ENCODE measurements at places on chromosomes 6 and 20. TPM values are rescaled to one million over a fixed set of nuclear protein-coding genes. Genes with fewer than 3 reads are reported as not detected.

DNA sequence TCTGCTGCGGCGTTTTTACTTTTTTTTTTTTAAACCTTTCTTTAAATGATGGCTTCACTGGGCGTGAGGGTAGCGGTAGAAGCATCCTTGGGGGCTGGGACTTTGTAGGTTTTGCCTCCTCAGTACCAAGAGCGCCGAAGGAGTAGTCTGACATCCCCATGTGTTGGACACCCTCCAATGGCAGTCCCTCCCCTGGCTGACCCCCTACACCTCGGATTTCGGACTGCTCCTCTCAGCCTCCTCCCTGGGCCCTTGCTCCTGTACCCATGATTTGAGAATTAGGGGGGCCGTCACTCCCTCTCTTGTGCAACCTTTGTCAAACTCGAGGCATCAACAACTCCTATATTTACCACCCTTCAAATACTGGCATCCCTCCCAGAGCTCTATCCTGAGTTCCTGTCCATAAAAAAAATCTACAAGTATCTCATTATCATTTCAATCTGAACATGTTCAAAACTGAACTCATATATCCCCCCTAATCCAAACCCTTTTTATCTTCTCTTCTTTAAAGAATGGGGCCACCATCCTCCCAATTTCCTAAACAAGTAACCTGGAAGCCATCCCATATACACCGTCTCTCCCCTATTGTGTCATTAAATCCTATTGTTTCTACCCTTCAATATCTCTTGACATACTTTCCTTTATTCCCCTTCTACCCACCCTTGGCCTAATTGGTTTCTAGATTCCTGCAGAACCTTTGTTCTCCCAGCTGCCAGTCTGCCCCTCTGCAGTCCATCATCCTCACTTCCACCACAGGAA lies 1.2 kb upstream of the ARFGEF3 start:
- DNase-seq = peak; percentile 65

DNA sequence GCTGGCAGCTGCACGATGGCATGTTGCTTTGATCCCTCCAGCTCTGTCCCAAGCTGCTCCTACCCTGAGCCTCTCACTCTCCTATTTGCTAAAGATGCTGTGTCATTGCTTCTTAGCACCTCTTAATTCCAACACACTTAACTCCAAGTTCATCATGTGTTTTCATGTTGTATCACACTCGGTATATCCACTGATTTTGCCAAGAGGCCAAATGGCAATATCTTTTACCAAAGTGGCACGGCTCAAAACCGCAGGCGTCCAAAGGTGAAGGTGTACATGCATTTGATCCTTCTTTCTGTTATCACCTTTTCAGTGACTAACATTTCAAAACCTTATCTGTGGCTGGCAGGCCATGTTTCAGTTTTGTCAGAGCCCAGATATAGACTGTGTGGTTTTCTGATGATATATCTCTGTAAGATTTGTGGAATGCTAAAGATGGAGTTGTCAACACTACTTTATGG lies 217.0 kb downstream of the TBX18 start:
- no peak for DNase-seq

The CALHM6 gene
- 0.74 TPM for total RNA-seq

DNA sequence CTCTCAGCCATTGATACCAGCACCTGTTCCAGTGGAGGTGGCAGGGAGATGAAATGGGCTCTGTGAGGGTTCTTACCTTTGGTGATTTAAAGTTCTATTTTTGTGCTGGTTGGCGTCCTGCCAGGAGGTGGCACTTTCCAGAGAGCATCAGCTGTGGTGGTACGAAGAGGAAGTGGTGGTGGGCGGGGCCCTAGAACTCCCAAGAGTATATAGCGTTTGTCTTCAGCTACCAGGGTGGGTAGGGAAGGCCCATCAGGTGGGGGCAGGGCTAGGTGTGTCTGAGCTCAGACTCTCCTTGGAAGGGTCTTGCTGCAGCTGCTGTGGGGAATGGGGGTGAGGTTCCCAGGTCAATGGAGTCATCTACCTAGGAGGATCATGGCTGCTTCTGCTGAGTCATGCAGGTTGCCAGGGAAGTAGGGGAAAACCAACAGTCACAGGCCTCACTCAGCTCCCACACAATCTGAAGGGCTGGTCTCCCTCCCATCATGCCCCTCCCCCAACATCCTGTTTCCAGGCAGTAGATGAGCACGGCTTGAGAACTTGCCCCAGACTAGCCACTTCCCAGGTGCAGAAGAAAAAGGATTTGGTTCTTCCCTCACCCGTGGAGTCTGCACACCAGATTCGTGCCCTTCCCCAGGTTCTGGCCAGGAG lies 46.6 kb downstream of the MOXD1 start:
- DNase-seq = no peak

DNA sequence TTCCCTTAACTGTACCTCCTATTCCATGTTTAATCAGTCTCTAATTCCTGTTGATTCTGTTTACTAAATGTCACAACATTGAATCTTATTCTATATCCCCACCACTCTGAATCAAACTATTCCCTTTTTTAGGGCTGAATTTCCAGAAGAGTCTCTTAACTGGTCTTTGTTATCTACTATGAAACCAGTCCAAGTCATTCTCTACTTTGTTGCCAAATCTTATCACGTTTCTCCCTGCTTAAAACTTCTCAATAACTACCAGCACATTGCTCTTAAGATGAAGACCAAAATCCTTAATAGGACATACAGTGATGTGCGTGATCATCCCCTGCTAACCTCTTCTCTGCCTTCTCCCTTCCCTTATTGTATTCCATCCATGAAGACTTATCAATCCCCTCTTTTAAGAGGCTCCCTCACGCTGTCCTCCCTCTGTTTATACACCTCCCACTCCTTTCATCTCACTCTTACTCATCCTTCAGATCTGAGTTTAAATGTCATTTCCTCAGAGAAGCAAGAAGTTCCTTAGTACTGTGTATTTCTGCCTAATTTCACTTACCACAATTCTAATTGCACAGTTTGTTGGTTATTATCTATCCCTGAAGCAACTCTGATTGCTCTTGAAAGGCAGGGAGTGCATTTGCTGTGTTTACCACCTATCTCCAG lies 143.0 kb upstream of the AHI1 start:
- DNase-seq = no peak

DNA sequence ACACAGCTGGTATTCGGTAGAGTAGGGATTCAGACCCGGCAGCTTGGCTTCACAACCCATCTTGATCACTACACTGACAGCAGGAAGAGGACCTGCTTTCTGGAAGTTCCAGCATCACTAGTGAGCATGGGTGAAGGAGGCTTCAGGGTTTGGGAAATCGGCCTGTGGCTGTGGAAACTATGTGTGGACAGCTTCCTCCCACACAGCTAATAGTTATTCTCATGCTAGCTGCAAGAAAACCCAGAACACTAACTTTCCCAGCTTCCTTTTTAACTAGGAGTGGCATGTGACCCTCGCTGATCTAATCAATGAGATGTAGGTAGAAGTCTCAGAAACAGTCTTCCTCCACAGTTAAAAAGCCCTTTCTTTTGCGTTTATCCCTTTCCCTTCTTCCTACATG lies 36.3 kb upstream of the SIRPA start:
- no peak for DNase-seq

- DNase-seq = no peak
Observed at GRCh38 chr6:99589290-99589672, 17.4 kb upstream of the PRDM13 start.

DNA sequence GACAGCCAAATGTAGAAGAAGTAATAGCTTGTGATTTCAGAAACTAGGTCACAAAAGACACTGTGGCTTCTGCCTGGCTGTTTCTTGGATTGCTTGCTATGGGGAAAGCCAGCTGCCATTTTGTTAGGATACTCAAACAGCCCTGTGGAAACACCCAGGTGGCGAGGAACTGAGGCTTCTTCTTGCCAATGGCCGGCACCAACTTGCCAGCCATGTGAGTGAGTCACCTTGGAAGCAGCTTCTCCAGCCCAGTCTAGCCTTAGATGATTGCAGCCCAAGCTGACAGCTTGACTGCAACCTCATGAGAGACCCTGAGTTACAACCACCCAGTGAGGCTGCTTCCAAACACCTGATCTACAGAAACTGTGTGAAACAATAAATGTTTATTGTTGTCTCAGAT lies 11.9 kb upstream of the KIAA1755 start:
- DNase-seq = no peak

DNA sequence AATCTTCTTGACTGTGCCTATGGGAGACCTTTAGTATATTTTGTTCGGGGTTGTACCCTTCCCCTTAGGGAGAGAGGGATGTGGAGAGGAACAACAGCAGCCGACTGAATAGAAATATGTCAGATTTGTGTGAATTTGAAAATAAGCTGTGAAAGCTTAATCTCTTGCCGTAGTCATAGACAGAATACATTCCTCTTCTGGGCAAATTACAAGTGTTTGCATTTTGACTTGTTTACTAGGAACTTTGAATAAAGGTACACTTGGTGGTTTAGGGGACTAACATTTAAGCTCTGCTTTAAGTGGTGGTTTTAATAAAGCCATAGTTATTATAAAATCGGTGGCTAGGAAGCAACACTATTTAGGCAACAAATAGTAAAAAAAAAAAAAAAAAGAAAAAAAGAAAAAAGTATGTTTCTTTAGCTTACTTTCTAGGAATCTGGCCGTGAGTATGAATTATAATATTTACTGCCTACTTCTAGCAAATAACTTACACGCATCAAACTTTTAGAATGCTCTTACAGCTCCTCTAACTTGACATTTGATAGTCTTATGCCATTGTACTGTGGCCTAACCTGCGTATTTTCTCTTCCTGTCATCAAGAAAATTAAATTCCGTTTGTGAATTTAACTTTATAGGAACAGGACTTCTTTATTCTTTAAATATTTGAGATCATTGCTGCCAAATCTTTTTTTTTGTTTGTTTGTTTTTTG lies 65.1 kb downstream of the ZBTB2 start:
- no peak for DNase-seq

The GNAS-AS1 gene
- not detected for total RNA-seq

The PLTP gene
- 129 TPM for total RNA-seq

DNA sequence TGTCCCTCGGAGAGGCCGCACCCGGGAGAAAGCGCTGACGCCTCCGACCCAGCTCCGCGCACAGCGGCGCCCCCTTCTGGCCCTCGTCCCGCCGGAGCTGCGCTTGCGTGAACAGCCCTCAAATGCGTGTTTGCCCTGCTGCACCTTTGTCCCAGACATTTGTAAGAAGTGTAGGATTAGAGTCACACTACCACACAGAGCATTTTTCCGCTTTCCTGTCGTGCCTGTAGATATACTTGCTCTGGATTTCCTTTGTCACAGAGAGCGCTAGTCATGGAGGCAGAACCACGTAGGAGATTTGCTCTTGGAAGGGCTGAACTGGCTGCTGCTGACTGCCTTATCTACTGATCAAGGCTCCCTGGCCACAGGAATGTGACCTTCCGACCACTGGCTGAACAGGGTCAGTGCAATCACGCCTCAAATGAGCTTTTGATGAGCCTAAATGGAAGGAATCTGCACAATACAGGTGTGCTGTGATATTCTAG lies 62.3 kb downstream of the PAX1 start:
- no peak for DNase-seq

- DNase-seq = peak; percentile 2
Observed at GRCh38 chr6:36386495-36387439, 702 bp downstream of the ETV7 start.

GRCh38 chr6:3408665-3409064 lies 48.2 kb downstream of the SLC22A23 start:
- DNase-seq = no peak

The BEND3 gene
- total RNA-seq = 6.9 TPM

DNA sequence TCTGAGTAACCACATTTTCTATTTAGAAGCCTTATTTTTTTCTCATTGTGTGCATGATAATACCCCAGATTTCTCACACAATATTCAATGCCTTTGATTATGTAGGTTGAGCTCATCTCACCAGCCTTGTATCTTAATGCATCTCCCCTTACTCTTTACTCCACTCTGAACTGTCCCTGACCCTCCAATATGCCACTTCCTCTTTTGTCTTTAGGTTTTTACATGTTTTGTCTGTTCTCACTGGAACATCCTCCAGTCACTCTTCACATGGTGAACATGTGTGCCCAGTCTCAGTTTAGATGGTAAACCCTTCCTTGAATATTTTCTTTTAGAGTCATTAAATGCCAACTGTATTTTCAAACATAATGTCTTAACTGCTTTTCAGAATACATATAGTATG lies 392.9 kb upstream of the IMPG1 start:
- DNase-seq = no peak

The L3MBTL1 gene
- 3.0 TPM for total RNA-seq

The BHLHE23 gene
- not detected for total RNA-seq

The IYD gene
- total RNA-seq = not detected

DNA sequence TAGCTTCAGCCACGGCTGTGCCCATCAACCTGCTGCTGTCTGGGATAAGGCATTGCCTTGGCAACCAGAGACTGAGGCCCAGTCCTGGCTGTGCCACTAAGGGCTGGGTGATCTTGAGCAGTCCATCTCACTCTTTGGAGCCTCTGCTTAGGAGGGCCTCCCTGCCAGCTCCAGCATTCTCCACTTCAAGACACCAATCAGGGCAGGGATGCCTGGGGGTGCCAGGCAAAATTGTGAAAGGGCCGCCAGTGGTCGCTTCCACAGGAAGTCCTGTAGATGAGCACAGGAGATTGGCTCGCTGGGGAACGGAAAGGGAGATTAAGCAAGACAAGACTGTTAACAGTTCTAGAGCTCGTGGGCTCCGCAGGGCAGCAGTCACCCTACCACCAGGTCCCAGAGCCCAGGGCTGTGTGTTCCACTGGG lies at the start of gene RAB44:
TSS of gene RAB44 (plus strand) at position 346 of the 423 bp plus-strand sequence. CDS start 6,410 bp downstream, outside the sequence.
- no peak for DNase-seq

DNA sequence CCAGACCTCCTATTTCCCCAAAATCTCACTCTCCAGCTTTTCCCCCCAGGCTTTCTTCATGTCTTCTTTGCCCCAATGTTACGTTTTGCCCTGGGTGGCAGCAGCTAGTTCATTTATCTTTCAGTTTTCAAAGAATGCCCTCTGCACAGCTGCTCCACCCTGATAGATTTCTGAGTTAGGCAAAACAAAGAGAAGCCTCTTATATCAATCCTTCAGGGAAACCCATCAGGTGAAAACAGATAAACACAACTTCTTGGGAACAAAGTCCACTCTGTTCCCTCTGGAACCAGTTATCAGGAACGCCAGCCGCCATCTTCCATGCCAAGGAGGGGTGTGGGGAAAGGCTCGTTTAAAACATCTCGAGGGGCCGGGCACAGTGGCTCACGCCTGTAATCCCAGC lies 34.0 kb downstream of the ZBTB9 start:
- DNase-seq = no peak

DNA sequence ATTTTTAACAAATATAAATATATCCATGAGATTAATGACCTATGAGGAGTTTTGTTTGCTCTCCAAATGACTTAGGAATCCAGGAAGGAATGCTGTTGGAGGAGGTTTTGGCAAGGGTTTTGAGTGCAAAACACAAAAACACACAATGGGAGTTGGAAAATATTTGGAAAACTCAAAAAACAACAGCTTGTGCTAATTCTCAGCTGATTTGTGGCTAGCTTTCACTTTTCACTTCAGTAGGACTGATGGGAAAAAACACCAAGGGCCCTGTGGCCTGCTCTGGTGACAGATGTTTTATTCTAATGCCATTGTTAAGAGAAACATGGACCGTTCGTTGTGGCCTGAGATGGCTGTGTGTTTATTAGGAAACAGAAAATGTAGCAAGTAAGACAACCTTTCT lies 113.9 kb downstream of the ALDH8A1 start:
- DNase-seq = no peak

The SERPINB6 gene
- 128 TPM for total RNA-seq

GRCh38 chr6:107423474-107423990 lies 35.8 kb downstream of the PDSS2 start:
- no peak for DNase-seq

All from G401 (cell line).